ENCODE measurements at places on chromosomes 7 and 10. TPM values are rescaled to one million over a fixed set of nuclear protein-coding genes. Genes with fewer than 3 reads are reported as not detected.

HYAL4 gene
- total RNA-seq = not detected

VSTM4 gene
- 1.6 TPM for total RNA-seq

CDC123 gene
- total RNA-seq = 128 TPM

HOXA5 gene
- 23.5 TPM for total RNA-seq

CLDN3 gene
- total RNA-seq = 18.4 TPM

SLC39A12 gene
- total RNA-seq = not detected

METTL27 gene
- 10.8 TPM for total RNA-seq

Measured in mesangial cell (primary cell).